GM23248 (cell line): ENCODE measurements at places on chromosomes 11 and 22.

DNA sequence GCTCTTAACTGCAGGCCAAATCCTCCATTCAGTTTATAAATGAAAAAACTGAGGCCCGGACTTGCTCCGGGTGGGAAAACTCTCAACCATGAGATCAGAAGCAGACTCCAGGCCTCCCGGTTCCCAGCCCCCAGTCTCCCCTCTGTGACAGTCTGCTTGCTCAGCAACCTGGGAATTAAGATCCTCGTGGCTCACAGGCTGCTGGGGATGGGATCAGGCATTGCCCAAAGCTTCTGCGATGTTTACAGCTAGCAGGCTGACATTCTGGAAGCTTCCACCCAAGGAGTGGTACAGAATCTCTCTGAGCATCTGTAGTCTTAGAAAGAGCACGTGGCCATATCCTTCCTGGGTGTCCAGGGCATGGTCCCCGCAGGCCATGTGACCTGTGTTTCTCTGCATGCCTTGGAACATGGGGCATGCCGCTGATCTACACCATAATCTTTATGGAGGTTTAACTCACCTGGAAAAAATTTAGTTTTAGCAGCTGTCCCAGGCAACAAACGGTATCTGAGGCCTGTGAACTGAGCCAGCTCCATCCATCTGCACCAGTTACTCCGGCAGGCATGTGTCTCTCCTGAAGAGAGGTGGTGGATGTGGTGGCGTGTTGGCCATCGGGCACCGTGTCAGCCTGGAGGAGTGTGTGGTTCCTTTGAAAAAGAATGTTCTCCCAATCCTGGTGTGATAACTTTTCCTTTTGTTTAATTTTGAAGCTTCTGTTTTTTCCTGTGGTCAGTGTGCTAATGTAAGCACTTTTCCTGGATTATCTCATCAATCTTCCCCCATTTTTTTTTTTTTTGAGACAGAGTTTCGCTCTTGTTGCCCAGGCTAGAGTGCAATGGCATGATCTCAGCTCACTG lies 7.9 kb downstream of the FBLN1 start:
- peak; percentile 44 for DNase-seq

DNA sequence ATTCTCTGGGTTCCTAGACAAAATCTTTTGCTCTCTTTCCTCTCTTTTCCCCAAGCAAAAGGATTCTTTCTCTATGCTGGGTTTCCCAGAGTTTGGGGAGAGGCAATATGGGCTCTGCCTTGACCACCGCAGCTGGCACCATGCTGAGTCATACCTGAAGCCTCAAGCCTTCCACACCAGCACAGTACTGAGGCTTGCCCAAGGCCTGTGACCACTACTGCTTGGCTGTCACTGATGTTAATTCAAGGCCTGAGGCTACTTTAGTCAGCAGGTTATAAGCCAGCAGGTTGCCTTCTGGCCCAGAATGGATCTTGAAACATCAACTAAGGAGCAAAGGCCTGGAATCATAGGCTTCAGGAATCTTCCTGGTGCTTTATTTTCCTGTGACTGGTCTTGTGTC lies 185.3 kb downstream of the DYNC2H1 start:
- no peak for DNase-seq

DNA sequence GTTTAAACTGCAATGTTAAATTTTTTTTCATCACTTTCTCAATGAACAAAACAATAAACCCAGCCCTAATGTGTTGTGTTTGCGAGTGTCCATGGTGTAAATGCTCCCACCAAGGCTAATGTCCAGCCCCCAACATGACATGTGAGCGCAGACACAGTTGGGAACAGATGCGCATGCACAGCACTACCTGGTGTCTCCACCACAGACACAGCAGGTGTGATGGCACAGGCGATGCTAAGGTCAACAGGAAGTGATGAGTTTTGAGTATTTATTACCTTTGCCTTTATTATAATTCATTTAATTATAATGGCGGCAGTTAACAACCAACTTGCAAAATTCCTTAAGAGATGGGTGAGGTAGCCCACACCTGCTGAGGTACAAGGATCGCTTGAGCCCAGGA lies 42.9 kb downstream of the MICAL3 start:
- no peak for DNase-seq

- DNase-seq, result no peak
Observed at GRCh38 chr11:72297828-72298227, 53.9 kb upstream of the PHOX2A start.

GRCh38 chr11:76599041-76600013 lies 71.2 kb downstream of the LRRC32 start:
- no peak for DNase-seq

GRCh38 chr11:42025121-42025803 lies 565.8 kb upstream of the LRRC4C start:
- no peak for DNase-seq

DNA sequence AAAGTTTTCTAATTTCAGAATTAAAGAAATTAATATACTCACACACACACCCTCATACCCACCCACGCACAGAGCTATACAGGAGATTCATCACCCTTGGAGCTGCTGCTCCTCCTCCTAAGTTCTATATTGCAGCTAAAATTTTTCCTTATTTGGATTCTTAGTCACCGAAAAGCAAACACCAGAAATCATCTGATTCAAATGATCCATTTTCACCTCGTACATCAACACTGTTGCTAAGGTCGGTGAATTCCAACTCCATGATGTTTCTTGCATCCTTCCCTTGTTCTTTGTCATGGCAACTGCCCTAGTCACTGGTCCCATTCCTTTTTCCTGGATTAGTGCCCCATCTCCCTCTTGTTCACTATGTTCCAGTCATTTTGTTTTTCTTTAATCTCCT lies 286.2 kb downstream of the GRM5 start:
- peak; percentile 98 for DNase-seq

- DNase-seq, result no peak
Observed at GRCh38 chr11:10603721-10604297, 35.3 kb upstream of the LYVE1 start.

DNA sequence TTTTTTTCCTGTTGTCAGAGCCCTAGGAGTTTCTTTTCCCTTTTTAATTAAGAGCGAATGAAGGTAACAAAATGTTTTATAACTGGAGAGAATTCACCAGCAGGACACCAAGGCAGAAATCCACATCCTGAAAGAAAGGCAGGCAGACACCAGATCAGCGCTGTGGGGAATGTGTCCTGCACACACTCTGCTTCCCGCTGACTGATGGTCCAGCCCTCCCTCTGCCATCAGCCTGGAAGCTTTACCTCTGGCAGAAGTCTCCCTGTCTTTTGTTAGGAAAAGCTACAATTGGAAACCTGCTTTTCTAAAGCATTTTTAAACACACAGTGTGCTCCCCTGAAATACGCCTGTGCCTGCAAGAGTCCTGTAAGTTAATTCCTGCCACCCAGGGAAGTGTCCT lies 638.5 kb downstream of the NTM start:
- no peak for DNase-seq

- DNase-seq, result no peak
Observed at GRCh38 chr11:6488342-6488741, 7.0 kb downstream of the TIMM10B start.

DNA sequence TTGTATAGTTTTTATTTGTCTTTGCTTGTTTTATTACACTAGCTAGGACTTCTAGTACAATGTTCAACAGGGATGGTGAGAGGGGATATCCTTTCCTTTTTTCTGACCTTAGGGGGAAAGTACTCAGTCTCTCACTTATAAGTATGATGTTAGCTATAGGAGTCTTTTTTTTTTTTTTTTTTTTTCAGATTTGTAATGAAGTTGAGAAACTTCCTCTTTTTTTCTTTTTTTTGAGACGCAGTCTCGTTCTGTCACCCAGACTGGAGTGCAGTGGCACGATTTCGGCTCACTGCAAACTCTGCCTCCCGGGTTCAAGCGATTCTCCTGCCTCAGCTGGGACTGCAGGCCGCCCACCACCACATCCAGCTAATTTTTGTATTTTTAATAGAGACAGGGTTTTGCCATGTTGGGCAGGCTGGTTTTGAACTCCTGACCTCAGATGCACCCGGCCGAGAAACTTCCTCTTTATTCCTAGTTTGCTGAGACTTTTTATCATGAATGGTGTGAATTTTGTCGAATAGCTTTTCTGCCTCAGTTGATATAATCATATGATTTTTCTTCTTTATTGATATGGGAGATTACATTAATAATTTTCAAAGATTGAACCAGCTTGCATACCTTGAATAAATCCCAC lies 10.9 kb downstream of the TRIM22 start:
- no peak for DNase-seq

- DNase-seq, result peak; percentile 61
Observed at GRCh38 chr11:109785714-109786113, 307.5 kb upstream of the ZC3H12C start.

DNA sequence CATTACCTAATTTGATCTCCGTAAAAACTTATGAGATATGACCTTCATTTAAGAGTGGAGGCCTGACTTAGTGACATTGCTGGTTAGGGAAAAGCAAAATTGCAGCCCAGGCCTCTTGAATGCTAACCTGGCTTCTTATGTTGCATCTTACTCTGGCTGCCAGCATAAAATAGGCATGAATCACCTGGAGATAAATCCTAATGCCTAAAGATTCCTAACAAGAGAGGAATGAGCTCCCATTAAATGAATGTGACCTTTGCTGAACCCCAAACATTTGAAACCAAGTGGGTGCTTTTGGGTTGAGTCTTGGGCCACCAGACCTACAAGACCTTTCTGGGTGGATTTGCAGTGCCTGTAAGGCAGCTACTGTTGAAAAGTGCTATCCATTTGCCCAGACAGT lies 1145.6 kb upstream of the TENM4 start:
- DNase-seq, result no peak

DNA sequence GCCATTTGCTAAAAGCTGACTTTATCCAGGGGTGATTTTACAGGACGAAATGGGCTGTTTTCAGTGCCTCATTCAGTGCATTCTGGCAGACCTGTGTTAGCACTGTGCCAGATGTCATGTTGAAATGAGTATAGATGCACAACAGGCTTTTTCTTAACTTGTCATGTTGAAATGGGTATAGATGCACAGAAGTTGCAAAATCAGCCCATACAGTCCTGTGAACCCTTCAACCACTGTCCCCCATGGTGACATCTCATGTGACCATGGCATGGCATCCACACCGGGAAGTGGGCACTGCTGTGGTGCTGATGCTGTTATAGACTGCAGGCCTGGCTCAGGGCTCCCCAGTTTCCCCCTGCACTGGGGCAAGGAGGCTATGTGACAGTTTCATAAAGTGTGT lies 2.5 kb downstream of the TALDO1 start:
- DNase-seq, result peak; percentile 36

GRCh38 chr11:61075891-61076290 lies 26.4 kb upstream of the CD5 start:
- DNase-seq, result peak; percentile 70

DNA sequence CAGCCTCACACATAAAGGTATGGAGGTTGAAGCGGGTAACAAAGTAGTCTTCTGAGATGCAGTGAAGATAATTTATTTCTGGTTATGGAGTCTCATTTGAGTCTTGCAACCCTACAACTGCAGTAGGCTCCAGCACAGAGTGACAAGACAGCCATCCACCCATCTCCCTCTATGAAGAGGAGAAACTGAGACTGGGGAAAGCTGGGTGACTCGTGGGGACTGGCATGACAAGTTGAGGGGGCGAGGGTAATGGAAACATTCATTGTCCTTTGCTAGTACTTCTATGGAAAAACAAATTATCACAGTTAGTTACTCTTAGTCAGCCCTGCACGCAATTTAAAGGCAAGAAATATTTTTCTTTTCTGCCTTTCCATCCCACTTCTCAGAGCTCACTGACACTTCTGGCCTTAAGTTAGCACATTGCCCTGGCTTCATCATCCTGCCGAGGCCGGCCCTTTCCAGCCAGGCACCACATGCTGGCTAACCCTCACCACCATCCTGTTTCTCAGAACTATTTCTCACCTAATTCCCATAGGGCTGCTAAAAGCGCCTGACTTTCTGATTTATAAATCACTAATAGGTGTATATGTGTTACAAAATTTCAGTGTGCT lies 361.1 kb downstream of the ETS1 start:
- no peak for DNase-seq

- no peak for DNase-seq
Observed at GRCh38 chr11:3989921-3990290, 104.7 kb upstream of the RRM1 start.

DNA sequence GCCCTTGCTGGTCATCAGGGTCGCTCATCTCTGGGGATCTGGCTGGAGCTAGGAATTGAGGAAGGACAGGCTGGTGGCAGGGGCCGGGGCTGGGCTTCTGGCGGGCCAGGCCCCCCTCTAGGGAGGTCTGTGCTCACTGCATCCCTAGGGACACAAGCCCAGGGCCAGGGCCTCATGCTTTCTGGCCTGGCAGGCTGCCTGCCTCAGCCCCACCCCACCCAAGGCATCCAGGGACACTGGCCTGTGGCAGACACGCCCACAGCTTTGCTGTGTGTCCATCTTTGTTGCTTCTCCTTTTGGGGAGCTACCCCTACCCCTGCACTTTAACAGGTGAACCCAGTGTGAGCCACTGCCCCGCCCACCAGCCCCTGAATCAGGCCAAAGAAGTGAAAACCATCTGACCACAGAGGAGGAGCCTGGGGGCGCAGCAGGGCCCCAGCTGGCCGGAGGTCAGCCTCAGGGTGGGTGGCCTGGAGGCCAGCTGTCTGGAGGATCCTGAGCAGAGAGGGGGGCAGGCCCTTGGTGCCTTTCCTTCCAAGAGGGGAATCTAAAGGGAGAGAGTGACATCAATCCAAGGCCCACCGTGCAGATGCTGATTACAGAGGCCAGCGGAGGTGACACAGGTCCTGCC lies 26.8 kb upstream of the CELSR1 start:
- DNase-seq, result no peak

DNA sequence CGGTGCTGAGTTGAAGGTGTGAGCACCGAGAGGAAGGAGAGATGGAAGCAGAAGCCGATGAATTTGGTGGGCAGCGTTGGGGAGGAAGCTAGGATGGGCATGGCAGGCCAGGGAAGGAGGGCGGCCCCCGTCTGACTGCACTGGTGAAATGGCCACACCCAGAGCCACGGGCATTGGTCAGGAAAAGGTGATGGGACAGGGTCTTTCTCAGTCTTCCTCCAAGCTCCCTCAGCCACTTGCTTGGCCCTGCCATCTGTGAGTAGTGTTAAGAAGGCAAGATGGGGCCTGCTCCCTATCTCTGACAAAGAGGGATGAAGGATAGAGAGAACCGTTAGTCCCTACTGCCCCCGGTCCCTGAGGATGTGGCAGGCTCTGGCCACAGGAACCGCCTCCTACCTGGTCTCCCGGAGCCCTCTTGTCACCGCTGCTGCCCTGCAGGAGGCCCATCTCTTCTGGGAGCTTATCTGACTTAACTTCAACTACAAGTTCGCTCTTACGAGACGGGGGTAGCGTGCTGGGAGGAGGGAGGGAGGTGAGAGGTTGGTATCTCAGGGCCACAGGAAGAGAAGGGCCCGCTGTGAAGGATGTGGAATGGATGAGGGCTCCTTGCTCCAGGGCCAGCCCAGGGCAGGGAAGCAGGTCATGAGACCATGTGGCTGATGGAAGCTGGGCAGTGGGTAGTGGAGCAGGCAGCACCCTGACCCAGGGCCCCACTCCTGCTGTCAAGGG lies 6.8 kb downstream of the MCAM start:
- DNase-seq, result no peak
